Effector CD4-positive, alpha-beta T cell (primary cell): ENCODE measurements at places on chromosomes 7 and 10.

DNA sequence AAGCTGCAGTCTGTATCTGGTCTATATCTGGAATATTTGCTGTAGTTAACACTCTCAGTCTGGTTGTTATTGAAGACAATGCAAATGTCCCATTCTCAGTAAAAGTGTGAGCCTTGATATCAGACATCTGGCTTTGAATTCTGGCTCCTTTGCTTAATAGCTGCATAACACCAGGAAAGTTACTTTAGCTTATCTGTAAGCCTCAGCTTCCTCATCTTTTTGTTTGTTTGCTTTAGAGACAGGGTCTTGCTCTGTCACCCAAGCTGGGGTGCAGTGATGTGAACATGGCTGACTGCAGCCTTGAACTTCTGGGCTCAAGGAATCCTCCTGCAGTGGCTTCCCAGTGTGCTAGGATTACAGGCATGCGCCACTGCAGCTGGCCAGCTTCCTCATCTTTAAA lies 41.3 kb downstream of the CNNM2 start:
- no peak for DNase-seq

- DNase-seq = no peak
Observed at GRCh38 chr7:101125989-101126650, 784 bp upstream of the SERPINE1 start.

DNA sequence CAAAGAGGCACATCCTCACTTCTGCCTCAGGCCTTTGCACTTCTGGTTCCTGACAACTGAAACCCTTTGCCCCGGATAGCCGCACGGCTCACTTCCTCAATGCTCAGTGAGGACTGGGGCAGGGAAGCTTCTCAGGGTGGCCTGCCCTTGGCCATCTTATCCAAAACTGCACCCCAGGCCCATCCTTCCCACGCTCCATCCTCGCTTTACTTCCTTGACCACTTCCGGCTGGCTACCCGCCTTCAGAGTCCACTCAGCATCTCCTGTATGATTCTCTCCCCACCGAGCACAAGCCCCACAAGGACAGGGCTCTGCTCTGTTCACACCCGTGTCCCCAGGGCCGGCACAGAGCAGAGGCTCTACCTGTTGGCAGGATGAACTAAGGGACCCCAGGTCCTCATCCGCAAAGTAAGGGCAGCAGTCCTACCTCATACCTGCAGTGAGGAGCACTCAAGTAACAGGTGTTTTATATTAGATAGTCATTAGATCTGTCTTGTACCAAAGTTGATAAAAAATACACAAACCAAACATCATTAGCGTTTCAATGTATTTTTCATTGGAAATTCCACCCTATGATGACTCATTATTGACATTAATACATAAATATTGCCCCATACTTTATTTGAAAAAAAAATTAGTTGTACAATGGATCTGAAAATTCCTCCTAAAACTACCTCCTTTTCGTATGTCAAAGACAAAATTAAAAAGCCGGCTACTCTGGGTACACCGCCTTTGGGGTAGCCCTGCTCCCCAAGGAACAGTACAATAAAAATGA lies 35.0 kb downstream of the GNA12 start:
- no peak for DNase-seq

DNA sequence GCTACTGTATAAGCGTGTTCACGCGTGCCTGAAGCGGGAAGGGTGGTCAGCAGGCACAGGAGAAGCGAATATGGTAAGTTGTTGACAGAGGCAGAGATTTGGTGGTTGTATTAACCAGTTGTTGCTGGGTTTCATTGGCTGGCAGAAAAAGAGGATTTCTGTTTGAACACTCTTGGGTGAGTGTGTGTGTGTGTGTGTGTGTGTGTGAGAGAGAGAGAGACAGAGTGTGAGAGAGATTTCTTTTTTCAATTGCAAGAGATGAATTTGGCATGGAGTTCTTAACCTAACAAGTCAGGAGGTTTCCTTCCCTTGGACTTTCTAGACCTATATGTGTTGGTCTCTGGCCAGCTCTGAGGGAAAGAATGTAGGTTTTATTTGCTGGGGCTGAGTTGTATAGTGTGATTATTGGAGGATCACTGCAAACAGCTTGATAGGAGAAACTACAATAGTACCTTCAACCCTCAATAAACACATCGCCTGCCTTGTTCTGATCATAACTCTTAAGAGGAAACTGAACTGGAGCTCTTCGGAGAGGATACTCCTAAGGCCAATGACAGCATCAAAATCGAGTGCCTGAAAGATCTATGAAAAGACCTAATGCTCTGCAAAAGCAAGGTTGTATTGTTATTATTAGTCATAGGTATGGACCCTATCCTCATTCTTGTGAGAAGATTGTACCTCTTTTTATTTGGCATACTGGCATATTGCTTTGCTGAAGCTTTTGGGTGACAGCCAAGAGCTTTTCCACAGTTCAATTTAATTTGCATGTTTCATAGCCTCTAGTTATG lies 1.2 kb downstream of the MCU start:
- no peak for DNase-seq

GRCh38 chr7:113796557-113796956 lies 122.3 kb downstream of the PPP1R3A start:
- no peak for DNase-seq

DNA sequence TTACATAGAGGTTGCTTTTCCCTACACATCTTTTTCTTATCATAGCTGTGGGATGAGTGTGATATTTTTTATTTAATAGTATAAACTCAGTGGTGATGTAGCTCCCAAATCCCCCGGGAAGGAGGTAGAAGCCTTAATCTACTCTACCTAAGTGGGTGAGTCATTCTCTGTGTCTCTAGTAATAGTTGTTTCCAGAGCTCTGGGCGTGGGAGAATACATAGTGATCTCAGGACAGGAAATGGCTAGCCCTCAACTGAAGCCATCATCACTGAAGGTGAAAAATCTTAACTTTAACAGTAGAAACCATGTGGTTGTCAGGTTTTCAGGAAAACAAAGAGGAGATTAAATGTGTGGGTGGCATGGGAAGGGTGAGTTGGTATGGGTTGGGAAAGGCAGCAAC lies 278.4 kb downstream of the ANKRD30A start:
- DNase-seq = no peak

- no peak for DNase-seq
Observed at GRCh38 chr10:20963721-20964595, 66.8 kb upstream of the NEBL start.

DNA sequence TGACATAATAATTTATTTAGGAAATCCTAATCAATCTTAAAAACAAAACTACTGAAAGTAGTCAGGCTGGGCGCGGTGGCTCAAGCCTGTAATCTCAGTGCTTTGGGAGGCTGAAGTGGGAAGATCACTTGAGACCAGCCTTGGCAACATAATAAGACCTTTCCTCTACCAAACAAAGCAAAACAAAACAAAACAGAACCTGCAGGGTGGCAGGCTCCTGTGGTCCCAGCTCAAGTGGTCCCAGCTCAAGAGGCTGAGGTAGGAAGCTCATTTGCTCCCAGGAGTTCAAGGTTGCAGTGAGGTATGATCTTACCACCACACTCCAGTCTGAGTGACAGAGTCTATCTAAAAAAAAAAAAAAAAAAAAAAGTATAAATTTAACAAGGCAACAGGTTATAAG lies 748.0 kb downstream of the CNTNAP2 start:
- no peak for DNase-seq

- DNase-seq = no peak
Observed at GRCh38 chr10:69409968-69410367, 6.8 kb downstream of the TACR2 start.

GRCh38 chr10:96986200-96986856 lies 154.2 kb downstream of the LCOR start:
- DNase-seq = no peak

- no peak for DNase-seq
Observed at GRCh38 chr10:21368728-21369425, 156.6 kb downstream of the SKIDA1 start.

DNA sequence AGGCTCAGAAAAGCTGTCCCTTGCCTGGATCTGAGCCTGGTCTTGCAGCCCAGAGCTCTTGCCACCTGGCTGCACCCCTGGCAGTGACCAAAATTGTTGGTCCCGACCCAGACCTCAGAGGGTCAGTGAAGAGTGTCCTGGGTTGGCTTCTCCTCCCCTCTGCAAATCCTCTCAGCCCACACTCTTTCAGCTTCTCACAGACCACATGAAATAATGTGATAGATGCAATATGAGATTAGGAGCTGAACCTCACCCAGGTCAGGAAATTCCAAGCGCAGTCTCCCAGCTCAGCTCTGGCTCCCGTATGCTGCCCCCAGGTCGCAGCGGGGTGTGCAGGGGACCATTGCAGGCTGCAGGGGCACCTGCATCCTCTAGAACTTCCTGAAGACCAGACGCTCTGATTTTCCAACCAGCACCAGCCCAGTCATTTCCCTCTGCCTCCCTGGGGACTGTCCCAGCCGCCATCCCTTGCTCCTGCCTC lies 19.6 kb upstream of the RET start:
- no peak for DNase-seq

DNA sequence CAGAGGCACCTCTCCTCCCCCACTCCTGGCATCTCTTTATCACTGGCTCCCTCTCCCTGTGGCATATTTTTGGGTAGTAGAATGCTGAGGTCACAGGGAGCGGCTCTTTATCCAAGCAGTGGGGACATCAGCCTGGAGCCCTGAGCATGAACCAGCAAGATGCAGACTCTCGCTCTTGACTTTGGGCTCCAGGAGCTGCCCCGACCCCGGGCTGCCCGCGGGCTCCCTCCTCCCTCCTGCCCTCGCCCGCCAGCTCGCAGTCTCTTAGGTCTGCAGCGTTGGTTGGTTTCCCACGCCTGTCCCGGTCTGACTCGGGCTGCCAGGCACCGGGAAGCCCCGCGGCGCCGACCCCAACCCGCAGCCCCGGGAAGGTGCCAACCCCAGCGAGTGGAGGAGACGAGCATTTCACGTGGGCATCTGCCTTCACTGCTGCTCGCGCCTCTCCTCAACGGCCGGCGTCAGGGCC lies 1.3 kb downstream of the INSYN2A start:
- DNase-seq = no peak

DNA sequence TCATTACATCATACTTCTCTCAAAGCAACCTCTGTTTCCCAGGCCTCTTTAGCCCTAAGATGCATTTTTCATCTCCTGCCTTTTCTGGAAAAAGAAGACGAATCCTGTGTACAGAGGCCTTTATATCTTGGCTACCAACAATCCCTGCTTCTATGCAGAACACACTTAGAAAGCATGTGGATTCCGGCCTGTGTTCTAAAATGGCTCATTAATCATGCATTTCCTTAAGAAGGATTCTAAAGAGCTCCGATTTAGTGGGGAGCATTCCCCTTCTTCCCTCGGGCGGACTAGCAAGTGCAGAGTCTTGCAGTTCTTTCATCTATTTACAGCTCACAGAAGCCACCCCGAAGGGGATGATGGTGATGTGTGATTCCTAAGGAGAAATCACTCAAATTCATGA lies 1212.9 kb downstream of the TYW1 start:
- DNase-seq = no peak

GRCh38 chr10:126730856-126731609 lies 60.5 kb upstream of the C10orf90 start:
- no peak for DNase-seq

GRCh38 chr7:132782777-132783640 lies 206.7 kb upstream of the PLXNA4 start:
- no peak for DNase-seq

DNA sequence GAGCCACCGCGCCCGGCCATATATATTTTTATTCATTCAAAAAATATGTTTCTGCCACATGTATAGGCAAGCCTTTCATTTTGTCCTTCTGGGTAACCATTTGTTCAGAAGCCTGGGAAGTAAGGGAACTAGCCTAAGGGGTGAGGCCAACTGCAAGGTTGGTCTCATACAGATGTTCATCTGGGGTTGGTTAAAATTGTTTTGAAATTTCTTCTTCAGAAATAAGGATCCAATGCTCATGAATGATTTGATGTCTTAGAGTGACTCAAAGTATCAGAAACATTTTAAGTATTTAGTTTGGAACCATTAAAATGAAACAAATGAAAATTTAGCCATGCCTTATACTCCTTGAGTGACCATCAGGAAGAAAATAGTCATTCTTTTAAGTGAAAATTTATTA lies 397.2 kb downstream of the SUGCT start:
- DNase-seq = no peak

DNA sequence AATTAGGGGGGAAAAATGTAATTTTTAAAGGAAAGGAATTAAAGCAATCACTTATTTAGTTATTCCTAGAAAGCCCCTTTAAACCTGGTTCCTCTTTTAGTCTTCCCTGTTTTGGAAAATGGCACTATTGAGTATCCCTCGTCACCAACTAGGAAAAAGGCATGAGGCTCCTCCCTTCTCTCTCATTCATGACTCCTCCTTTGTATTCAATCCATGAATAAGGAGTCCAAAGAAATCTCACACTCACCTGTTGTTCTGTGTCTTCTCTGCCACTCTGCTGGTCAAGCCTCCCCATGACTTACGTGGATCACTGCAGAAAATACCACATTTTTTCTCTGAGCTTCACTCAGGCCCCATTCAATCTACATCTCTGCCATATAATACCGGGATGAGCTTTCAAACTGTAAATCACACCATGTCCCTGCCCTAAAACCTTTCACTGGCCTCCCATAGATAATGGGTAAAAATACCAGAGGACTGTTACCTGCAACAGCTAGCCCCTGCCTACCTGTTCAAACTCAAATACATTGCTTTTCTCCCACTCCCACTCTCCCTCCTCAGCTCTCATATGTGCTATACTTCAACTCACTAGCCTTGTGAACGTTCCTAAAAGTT lies 5.5 kb upstream of the VWDE start:
- no peak for DNase-seq

- no peak for DNase-seq
Observed at GRCh38 chr7:70799841-70800405, 332.0 kb upstream of the GALNT17 start.

DNA sequence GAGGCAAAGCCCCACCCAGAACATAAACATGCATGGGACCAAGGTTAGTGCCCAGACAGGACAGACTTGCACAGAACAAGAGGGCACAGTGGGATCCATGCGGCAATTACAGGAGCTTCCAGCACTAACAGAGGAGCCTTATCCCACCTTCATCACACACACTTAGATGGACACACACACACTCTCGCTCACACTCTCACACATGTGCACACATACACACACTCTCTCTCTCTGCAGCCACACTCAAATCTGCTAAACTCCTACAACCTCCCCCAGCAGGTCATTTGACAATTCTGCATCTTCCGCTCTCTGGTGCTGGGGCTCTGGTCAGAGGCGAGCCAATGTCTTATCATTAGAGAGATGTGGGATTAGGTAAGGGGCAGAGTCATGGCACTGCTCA lies 120.5 kb downstream of the UBE2H start:
- no peak for DNase-seq

GRCh38 chr10:63003816-63004453 lies 129.2 kb upstream of the NRBF2 start:
- no peak for DNase-seq

DNA sequence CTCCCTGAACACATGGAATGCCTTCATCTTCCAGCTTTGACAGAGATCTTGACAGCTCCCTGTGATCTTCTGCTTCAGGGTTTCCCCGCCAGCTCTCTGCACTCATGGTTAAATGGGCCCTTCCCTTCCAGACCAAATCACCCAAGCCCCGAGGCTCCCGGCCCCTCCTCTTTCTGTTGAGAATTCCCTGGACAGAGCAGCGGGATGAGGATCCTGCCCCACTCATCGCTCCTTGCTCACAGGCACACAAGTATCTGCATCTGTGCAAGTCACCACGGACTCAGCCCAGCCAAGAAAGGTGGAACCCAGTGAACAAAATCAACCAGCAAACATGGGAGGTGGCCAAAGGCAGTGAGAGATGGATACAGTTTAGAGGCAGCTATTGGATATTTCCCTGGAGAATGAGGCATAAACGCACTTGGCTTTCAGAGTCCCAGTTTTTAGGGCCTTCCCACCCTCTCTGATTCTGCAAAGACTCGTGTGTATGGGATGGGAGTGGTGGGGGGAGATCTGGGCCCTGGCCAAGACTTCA lies 37.7 kb upstream of the CXCL12 start:
- DNase-seq = no peak
